ENCODE measurements at places on chromosomes 5 and 9.

- peaks cover 1% of the 10 kb centered on the region for H3K27me3 ChIP-seq
- H3K27ac ChIP-seq, result no peak overlapping the region
- peaks cover 49% of the 10 kb centered on the region for H3K4me1 ChIP-seq
- no peak overlapping the region for H3K4me3 ChIP-seq
Measured at GRCh38 chr5:75571547-75571946, 39.7 kb upstream of the ANKDD1B start.

- no peak for DNase-seq
- H3K27ac ChIP-seq, result no peak overlapping the region
- H3K36me3 ChIP-seq, result peaks cover 34% of the 10 kb centered on the region
- no peaks in the 10 kb centered on the region for H3K27me3 ChIP-seq
- H3K4me3 ChIP-seq, result no peak overlapping the region
- H3K4me1 ChIP-seq, result peaks cover 62% of the 10 kb centered on the region
Measured at GRCh38 chr5:132449060-132449459, 41.5 kb downstream of the IRF1 start.

DNA sequence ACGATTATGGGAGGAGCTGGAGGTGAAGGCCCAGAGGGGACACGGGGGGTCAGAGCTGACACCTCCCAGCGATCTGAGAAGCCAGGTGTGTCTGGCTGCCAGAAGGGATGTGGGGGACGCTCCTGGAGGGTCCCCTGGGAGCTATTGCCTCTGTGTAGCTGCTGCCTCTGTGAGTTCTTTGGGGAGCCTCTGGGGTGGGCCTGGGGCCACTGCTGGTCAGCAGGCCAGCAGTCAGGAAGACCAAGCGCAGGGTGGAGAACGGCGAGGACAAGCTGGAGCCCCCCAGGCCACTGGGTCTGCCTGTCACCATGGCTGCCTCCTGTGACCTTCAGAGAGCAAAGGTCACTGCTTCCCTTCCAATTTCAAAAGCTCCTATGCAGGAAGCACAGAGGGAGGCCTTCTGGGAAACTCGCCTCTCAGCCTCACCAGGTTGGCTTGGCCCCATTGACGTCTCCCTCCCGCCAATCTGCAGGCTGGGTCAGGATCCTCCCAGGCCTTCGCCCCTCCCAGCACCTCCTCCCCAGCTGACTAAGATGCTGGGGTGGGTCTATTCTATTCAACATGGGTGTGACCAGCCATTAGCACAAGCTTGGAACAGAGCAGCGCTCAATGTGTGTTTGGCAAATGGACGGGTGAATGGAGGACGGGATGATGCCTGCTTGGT is 126.4 kb downstream of the GAPVD1 start:
- H3K36me3 ChIP-seq, result no peaks in the 10 kb centered on the region
- no peak for DNase-seq
- no peak overlapping the region for H3K27ac ChIP-seq
- H3K4me1 ChIP-seq, result no peaks in the 10 kb centered on the region
- no peak overlapping the region for H3K4me3 ChIP-seq

- no peaks in the 10 kb centered on the region for H3K4me1 ChIP-seq
- no peaks in the 10 kb centered on the region for H3K27me3 ChIP-seq
- no peak for DNase-seq
Measured at GRCh38 chr5:31270396-31270795, 76.9 kb downstream of the CDH6 start.

GRCh38 chr9:117992006-117992405 is 287.8 kb downstream of the TLR4 start:
- no peak overlapping the region for H3K27ac ChIP-seq
- H3K4me3 ChIP-seq, result no peak overlapping the region
- H3K4me1 ChIP-seq, result no peaks in the 10 kb centered on the region
- no peaks in the 10 kb centered on the region for H3K36me3 ChIP-seq

DNA sequence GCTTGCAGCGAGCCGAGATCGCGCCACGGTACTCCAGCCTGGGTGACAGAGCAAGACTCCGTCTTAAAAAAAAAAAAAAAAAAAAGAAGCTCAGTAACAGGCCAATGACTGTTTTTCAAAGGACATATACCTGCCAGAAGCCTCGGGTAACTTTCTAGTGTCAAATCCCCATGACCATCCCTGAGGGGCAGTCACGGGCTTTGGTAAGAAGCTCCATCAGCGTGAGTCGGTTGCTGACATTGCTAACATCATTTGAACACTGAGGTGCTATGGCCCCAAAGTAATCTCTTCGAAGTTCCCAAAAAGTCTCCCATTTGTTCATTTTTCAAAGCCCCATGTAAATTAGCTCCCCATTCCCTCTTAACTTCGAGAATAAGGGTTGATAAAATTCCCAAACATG is 11.6 kb downstream of the NAIP start:
- DNase-seq, result no peak
- no peak overlapping the region for H3K27ac ChIP-seq
- no peak overlapping the region for H3K4me3 ChIP-seq
- no peaks in the 10 kb centered on the region for H3K36me3 ChIP-seq

DNA sequence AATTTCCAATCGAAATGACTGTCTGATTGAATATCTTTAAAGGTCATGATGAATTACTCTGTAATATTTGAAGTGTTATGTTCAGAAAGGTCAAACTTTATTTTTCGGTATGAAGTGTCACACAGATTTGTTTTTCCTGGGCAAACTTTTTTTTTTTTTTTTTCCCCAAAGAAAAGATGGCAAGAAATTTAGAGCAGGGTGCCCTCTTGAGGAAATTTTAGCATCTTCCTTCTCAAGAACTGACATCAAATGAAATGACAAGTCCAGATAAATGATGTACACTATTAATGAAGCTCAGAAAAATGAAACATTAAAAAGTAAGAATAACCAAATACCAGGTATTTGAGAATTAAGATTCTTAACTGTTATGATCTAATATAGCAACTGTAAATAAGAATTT is 123.6 kb downstream of the INVS start:
- H3K4me3 ChIP-seq, result no peak overlapping the region
- H3K36me3 ChIP-seq, result peaks cover 18% of the 10 kb centered on the region

- no peak overlapping the region for H3K4me3 ChIP-seq
- H3K4me1 ChIP-seq, result no peaks in the 10 kb centered on the region
- no peaks in the 10 kb centered on the region for H3K27me3 ChIP-seq
- DNase-seq, result no peak
Measured at GRCh38 chr9:96331236-96331947, 29.4 kb upstream of the HSD17B3 start.

GRCh38 chr9:119322184-119322583 is 47.1 kb downstream of the BRINP1 start:
- H3K27ac ChIP-seq, result no peak overlapping the region
- H3K4me3 ChIP-seq, result no peak overlapping the region
- no peaks in the 10 kb centered on the region for H3K36me3 ChIP-seq
- no peaks in the 10 kb centered on the region for H3K4me1 ChIP-seq

DNA sequence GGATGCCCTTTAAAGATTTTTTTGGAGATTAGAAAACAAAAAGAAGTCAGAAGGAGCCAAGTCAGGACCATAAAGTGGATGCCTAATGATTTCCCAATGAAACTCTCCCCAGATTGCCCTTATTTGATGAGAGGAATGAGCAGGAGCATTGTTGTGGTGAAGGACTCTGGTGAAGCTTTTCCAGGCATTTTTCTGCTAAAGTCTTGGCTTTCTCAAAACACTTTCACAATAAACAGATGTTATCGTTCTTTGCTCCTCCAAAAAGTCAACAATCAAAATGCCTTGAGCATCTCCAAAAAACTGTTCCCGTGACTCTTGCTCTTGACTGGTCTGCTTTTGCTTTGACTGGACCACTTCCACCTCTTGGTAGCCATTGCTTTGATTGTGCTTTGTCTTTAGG is 121.8 kb downstream of the CAAP1 start:
- H3K4me1 ChIP-seq, result no peaks in the 10 kb centered on the region
- no peaks in the 10 kb centered on the region for H3K36me3 ChIP-seq
- no peak for DNase-seq
- no peaks in the 10 kb centered on the region for H3K27me3 ChIP-seq
- H3K4me3 ChIP-seq, result no peak overlapping the region

DNA sequence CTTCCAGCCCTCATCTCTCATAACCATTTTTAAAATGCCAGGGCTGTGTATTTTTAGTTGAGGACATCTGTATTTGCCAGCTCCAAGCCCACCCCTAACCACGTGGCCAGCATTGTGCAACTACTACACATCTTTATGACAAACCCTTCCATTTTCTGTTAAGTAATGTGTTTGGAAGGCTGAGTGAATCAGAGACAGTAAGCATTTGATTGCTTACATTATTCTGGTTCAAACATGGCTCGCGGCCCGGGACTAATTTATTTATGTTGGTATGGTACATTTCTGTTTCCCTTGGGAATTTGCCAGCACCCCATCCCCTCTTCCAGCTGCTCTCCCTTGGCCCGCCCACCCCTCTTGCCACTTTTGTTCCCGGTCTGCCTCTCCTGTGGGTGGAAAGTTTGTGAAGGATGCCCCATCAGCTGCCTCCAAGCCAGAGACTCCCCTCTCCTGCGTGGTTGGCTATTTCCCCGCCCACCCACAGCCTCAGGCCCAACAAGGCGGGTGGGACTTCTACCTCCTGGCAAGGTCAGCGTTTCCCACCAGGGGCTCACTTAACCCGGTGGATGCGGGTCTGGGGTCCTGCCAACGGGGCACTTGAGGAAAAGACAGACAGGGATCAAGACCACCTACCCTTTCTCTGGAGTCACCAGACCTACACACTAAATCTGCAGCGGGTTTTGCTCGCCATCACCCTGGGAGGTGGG is 162.2 kb downstream of the HSD17B3 start:
- DNase-seq, result no peak
- H3K4me1 ChIP-seq, result peaks cover 19% of the 10 kb centered on the region
- peaks cover 4% of the 10 kb centered on the region for H3K27me3 ChIP-seq

GRCh38 chr5:138911441-138911840 is 36.3 kb upstream of the LRRTM2 start:
- H3K4me1 ChIP-seq, result no peaks in the 10 kb centered on the region
- peaks cover 2% of the 10 kb centered on the region for H3K27me3 ChIP-seq

DNA sequence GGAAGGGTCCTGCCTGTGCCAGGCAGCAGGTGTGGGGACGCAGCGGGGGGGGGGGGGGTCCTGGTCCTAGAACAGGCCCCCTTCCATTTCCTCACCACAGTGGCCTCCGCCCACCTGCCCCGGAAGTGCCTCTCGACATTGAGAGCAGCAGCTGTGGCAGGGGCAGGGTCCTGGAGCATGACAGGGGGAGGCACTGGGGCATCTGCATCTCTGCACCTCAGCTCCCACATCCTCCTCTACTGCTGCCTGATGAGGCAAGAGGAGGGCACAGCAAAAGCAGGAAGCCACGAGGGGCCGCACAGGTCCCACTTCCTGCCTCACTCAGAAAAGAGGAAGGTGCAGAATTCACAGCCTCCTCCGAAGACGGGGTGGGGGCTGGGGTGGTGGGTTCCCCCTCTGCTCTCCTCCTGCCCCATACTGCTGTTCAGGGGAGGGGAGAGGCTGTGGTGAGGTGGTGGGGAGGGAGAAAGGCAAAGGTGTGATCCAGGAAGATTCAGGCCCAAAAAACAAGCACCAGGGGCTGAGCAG is 14.8 kb downstream of the AKNA start:
- H3K4me1 ChIP-seq, result peaks cover 83% of the 10 kb centered on the region
- H3K27ac ChIP-seq, result peak overlapping the region; percentile 84
- peaks cover 72% of the 10 kb centered on the region for H3K36me3 ChIP-seq

- peaks cover 14% of the 10 kb centered on the region for H3K36me3 ChIP-seq
- no peak for DNase-seq
- peaks cover 3% of the 10 kb centered on the region for H3K4me1 ChIP-seq
- no peaks in the 10 kb centered on the region for H3K27me3 ChIP-seq
- H3K4me3 ChIP-seq, result no peak overlapping the region
Measured at GRCh38 chr9:94772144-94772543, 45.6 kb downstream of the AOPEP start.

- H3K4me1 ChIP-seq, result no peaks in the 10 kb centered on the region
- DNase-seq, result no peak
- H3K27me3 ChIP-seq, result no peaks in the 10 kb centered on the region
- no peak overlapping the region for H3K4me3 ChIP-seq
Measured at GRCh38 chr9:81363916-81364480, 325.3 kb downstream of the TLE1 start.

- no peak overlapping the region for H3K27ac ChIP-seq
- no peaks in the 10 kb centered on the region for H3K27me3 ChIP-seq
- H3K4me1 ChIP-seq, result peaks cover 16% of the 10 kb centered on the region
- no peak for DNase-seq
Measured at GRCh38 chr5:65809817-65810531, 88.0 kb downstream of the NLN start.

DNA sequence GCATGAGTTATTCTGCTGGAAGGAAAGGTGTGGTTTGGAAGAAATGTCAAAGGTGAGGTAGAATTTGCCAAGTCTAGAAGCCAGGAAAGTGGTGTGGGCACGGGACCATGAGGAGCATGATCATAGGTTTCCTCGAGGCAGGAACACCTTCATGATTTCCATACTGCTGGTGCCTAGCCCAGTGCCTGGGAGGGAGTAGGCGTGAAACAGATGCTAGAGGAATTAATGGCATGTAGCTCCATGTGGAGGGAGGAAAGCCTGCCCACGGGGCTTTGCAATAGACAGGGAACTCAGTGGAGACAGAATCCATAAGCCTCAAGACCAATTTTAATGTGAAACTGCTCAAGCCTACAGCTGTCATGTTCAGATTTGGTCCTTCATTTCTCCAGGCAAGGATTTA is 35.1 kb downstream of the TTLL11 start:
- H3K27ac ChIP-seq, result no peak overlapping the region
- H3K4me3 ChIP-seq, result no peak overlapping the region
- peaks cover 7% of the 10 kb centered on the region for H3K36me3 ChIP-seq
- no peaks in the 10 kb centered on the region for H3K27me3 ChIP-seq
- peaks cover 3% of the 10 kb centered on the region for H3K4me1 ChIP-seq

GRCh38 chr9:99253134-99253533 is 31.1 kb downstream of the SEC61B start:
- peaks cover 58% of the 10 kb centered on the region for H3K4me1 ChIP-seq
- H3K4me3 ChIP-seq, result peak overlapping the region; percentile 66
- H3K36me3 ChIP-seq, result no peaks in the 10 kb centered on the region
- peak; percentile 42 for DNase-seq
- peaks cover 15% of the 10 kb centered on the region for H3K27me3 ChIP-seq

DNA sequence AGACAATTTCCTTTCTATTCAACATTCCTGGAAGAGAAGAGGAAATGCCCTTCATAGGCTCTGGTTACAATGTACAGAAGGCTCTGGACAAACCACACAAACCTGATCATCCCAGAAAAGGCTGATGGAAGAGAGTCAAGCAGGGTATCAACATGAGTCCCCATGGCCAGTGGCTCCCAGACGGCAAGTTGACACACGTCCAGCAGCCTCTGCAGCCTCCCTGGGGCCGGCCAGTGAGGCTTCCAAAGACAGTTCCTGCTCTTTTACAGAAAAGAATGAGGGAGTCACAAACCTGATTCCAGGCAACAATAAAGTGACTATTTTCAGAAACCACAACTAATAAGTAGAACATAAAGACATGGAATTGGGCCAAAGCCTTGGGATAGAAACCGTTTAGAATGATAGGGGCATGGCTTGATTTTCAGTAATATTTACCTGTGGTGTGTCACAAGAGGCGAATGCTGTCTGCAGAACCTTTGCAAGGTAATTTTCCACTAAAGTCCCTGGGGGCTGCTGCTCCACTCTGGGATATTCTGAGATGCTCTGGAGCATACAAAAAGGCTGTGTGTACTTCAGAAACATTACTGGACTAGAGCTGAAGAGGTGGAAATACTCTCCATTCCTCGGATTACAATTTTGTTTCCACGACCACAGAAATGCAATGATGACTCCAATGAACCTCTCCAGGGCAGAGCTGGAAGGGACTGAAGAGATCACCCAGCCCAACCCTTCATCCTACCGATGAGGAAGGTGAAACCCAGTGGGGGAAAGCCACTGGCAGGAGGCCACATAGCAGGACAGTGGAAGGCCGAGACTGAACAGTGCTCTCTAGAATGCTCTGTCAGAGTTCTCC is 10.4 kb downstream of the MED27 start:
- no peak for DNase-seq
- H3K4me3 ChIP-seq, result no peak overlapping the region
- H3K36me3 ChIP-seq, result peaks cover 20% of the 10 kb centered on the region
- H3K27me3 ChIP-seq, result no peaks in the 10 kb centered on the region

GRCh38 chr9:96048104-96048955 is 172.8 kb downstream of the ERCC6L2 start:
- peak overlapping the region; percentile 38 for H3K4me3 ChIP-seq
- no peaks in the 10 kb centered on the region for H3K36me3 ChIP-seq
- peak; percentile 48 for DNase-seq
- H3K27ac ChIP-seq, result peak overlapping the region; percentile 90

Measured in activated naive CD8-positive, alpha-beta T cell treated with anti-CD3 and anti-CD28 coated beads, Interleukin-2, amount 50 U/mL, for 24 hours (primary cell).